ENCODE measurements at places on chromosomes 6 and 20. TPM values are rescaled to one million over a fixed set of nuclear protein-coding genes. Genes with fewer than 3 reads are reported as not detected.
A peak's percentile ranks its signal among the peaks of the same experiment; 100 is the strongest.

Gene EFCAB8
- 0.48 TPM for total RNA-seq

Gene MAS1
- not detected for total RNA-seq

Gene BPIFA3
- not detected for total RNA-seq

Gene PHF10
- total RNA-seq: 25.4 TPM

- ATAC-seq: peak; percentile 85
Measured at GRCh38 chr6:6678185-6678671, 89.7 kb downstream of the LY86 start.

DNA sequence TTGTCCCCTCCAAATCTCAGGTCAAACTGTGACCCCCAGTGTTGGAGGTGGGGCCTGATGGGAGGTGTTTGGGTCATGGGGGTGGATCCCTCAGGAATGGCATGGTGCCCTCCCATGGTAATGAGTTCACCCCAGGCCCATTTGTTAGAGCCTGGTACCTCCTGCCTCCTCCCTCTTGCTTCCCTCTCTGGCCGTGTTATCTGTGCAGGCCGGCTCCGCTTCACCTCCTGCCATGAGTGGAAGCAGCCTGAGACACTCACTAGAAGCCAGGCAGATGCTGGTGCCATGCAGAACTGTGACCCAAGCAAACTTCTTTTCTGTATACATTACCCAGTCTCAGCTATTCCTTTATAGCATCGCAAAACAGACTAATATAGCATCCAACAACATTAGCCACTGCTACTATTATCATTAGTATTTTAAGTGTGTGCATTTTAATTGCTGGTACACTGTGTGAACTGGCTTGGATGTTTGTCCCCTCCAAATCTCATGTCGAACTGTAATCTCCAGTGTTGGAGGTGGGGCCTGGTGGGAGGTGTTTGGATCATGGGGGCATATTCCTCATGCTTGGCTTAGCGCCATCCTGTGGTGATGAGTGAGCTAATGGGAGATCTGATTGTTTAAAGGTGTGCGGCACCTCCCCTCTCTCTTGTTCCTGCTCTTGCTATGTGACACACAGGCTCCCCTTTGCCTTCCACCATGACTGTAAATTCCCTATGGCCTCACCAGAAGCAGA lies 12.2 kb upstream of the OSER1 start:
- no peak for ATAC-seq

Gene FERMT1
- total RNA-seq: 34.0 TPM
